Stimulated activated CD8-positive, alpha-beta memory T cell treated with anti-CD3 and anti-CD28 coated beads, Interleukin-4, amount 100 ng/mL, for 1 hour (primary cell): ENCODE measurements at places on chromosomes 4 and X.

GRCh38 chrX:31931225-31931624, 859.4 kb upstream of the FTHL17 start:
- no peak for DNase-seq

DNA sequence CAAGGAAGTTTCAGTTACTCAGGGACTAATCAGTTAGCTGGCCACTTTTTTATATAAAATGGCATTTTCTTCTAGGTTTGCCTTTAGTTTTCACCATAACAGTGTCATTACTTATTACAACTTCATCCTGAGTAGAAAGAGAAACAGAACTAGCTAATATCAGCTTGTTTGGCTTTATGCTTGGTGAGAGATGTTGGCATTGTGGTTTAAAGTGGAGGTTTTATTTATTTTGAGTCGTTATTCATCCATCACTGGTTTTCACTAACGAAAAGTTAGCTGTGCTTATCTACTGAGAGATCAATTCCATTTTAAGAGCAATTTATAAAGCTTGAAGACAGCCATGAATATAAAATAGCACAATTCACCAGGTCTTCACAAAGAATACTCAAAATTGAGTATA, 714.5 kb downstream of the GRID2 start:
- DNase-seq, result no peak

- no peak for DNase-seq
These were observed 17.9 kb upstream of the NSUN7 start for GRCh38 chr4:40731792-40732245.

DNA sequence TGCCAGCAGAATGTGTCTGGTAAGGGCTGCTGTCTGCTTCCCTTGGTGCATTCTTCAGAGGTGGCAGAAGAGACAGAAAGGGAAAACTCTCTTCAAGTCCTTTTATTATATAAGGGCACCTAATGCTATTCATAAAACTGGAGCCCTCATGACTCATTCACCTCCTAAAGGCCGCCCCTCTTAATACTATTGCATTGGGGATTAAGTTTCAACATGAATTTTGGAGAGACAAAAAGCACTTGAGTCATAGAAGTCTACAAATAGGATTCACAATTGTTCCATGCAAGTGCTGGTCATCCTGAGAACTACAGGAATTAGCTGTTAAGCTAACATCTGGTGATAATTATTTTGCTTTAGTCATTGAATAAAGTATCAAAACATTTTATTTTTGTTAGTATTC, 349.5 kb downstream of the HS3ST1 start:
- no peak for DNase-seq

DNA sequence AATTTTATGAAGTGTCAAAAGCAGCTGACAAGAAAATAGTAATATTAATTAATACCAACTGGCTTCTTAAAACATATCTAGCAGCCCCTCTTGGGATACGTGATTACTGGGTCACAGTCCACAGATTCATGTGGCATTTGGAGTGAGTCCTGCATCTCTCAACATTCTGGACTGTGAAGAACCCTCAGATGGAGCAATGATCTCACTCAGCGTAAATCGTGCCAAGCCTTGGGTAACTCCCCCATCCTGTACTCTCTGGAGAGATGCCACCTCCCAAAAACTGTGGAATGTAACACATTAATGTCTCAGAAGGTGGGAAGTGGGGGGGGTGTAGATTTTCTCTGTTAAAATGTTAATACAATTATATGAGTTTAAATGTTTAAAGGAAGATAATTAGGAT, 118.2 kb upstream of the IQCM start:
- no peak for DNase-seq

- DNase-seq, result no peak
These were observed 8.3 kb downstream of the BMP3 start for GRCh38 chr4:81038636-81039350.

- no peak for DNase-seq
These were observed 13.4 kb upstream of the PLCXD1 start for GRCh38 chrX:267771-268261.

DNA sequence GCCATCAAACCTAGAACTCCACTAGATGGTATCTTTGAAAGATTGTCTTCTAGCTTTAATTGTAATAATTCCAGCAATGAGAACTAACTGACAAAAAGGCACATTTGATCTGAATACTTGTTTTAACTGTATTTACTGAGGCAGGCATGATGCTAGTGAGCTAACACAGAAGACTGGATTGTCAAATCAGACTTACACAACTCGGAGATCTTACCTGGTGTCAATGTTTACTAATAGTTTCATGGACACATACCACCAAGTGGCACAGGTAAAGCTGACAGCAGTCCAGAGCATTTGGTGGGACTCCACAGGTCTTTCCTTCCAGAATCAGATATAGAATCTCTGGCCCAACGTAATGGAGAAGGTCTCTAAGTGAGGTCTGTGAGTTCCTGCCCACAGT, 229.9 kb upstream of the BOD1L1 start:
- no peak for DNase-seq

GRCh38 chr4:33911959-33912358, 2332.4 kb downstream of the ARAP2 start:
- DNase-seq, result no peak

- DNase-seq, result no peak
These were observed 589.2 kb upstream of the NR3C2 start for GRCh38 chr4:149031399-149031798.

DNA sequence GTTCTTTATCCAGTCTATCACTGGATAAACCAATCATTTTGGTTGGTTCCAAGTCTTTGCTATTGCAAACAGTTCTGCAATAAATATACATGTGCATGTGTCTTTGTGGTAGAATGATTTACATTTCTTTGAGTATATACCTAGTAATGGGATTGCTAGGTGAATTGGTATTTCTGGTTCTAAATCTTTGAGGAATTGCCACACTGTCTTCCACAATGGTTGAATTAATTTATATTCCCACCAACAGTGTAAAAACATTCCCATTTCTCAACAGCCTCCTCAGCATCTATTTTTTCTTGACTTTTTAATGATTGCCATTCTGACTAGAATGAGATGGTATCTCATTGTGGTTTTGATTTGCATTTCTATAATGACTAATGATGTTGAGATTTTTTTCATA, 791.7 kb upstream of the AGA start:
- DNase-seq, result no peak

GRCh38 chrX:154655786-154656185, 2.4 kb upstream of the CTAG2 start:
- no peak for DNase-seq

DNA sequence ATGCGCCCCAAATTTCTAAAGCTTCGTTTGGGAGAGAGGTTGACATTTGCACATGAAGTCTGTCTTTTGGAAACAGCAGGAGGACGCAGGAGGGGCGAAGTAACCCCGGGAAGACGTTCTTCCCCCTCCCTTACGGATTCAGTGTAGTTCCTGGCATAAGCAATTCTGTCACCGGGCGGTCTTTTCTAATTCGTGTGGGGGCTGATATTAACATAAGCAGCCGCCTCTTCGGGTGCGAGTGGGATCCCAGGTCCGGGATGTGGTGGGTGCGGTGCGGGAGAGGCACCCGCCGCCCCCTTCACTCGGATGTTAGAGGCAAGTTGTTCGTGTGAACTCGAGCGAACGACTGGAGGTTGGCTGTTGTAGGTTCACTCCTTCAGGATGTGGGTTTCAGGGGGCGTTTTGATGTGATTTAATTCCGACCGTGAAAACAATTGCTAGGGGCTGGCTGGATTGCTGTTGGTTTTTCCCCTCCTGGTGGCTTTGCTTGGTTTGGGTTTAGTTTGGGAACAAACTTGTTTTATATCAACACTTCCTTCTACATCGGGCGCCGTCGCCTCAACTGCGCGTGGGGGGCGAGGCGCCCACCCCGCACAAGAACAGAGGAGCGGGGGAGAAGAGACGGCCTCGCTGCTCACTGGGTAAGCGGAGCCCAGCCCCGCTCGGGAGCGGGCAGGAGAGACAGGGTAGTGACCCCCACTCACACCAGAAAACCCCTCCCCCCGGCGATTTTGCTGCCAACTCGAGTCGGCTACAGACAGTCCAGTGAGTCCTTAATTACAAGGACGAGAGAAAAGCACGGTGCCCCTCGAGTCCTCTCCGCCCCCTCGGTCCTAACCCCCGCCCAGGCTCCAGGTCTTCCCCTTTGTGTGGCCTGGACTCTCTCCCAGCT, 2.9 kb upstream of the LEF1 start:
- no peak for DNase-seq

DNA sequence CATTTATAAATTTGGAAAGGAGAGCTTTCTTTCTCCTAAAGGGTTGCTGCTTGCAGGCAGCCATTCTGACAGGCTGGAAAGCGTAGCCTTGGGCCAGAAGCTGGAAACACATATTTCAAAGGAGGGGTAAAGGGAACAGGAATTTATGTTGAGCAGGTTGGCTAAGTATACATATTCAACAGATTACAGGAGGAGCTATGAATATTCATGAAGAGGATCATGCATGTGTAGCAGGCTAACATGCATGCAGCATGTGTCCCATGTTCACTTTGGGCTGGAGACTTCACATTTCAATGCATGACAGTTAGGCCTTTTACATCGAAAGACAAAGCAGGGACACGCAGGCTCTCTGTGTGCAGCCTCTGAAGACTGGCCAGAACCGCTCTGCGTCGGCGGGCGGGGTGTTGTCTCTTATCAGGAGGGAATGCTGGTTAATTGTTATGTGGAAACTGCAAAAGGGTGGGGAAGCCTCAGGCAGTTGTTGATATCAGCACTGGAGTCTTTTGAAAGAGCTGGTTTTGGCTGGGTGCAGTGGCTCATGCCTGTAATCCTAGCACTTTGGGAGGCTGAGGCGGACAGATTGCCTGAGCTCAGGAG, 31.5 kb downstream of the CASP3 start:
- no peak for DNase-seq

GRCh38 chr4:20337261-20337664, 85.6 kb downstream of the SLIT2 start:
- no peak for DNase-seq

GRCh38 chr4:38539501-38539900, 124.5 kb upstream of the KLF3 start:
- DNase-seq, result no peak

DNA sequence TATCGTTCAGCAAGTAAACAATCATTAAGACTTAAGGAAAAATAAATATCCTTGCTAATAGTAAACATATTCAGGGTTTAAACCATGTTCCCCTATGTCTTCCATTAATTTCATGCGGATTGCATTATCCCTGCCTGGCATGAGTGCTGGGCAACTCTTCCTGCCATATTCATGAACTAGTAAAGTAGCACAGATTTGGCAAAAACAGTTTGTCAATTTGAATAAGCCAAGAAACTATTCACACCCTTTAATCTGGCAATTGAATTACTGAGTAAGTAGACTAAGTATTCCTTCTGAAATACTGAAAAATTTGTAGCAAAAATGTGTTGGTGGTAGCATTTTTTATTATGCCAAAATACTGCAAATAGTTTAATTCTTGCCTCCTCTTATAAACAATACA, 512.0 kb downstream of the NLGN4X start:
- DNase-seq, result no peak

- DNase-seq, result no peak
These were observed 30.1 kb upstream of the SCOC start for GRCh38 chr4:140343303-140343702.

DNA sequence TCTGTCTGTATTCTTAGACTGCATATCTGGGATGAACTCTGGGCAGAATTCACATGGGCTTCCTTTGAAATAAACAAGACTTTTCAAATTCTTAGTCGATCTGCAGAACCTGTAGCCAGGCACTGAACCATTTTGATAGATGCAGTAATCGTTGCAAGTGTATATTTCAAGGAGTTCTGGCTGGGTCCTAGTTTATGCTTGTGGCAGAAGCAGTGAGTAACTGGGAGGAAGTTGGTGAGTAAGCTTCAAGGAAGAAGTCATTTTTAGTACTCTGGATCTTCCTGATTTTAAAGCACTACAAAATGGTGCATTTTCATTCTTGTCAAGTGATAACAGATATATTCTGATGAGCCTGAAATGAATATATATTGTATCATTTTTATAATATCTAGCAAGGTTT, 9.5 kb downstream of the HPRT1 start:
- no peak for DNase-seq

GRCh38 chrX:112816908-112817307, 23.7 kb downstream of the AMOT start:
- DNase-seq, result no peak

DNA sequence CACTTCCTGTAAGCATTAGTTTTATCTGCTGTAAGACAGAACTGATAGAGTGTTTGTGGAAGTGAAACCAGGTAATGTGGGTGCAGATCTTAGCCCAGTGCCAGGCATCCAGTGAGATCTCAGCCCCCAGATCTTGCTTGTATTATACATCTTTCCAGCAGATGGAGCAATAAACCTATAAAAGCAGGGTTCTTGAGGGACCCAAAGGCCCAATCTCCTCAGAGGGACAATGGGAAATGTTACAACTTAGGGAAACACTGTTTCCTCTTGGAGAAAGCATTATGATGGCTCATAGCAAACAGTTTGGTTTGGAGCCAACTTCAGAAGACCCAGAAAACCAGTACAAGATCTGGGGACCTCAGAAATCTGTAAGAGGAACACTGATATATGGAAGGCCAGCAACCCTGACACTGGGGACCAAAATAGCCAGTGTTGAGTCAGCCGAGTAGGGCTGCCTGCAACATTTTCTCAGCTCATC, 206.3 kb downstream of the SLC7A11 start:
- DNase-seq, result no peak

DNA sequence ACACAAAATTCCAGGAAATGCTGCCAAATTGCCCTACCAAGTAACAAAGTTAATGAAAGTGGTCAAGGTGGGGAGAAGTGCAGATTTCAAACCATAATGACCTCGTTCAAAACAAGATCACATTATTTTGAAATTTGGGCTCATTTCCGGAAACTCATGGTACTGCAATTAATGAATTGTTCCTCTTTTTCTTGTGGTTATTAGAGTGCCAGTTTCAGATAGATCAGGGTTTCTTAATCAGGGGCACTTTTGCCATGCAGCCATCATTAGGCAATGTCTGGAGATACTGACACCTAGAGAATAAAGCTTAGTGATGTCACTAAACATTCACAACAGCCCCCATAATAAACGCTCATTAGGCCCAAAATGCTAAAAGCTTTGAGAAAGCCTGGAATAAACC, 381.5 kb upstream of the GALNT7 start:
- no peak for DNase-seq

- no peak for DNase-seq
These were observed 46.5 kb downstream of the RAI2 start for GRCh38 chrX:17814557-17814956.

GRCh38 chr4:109939190-109939589, 26.5 kb downstream of the EGF start:
- DNase-seq, result no peak

DNA sequence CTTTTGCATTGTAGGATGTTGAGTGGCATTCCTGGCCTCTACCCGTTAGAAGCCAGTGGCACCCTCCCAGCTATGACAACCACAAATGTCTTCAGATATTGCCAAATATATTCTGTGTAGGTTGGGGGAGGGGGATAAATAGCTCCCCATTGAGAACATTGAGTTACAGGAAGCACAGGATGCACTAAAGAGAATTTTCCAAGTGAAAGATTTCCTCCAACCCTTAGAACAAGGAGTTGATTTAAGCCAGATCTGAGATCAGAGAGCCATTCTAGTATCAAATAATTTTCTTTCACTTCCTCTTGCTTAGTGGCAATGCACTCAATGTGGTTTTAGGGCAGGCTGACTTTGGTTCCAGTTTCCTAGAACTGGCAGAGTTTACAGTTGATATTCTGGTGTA, 436.6 kb downstream of the C4orf33 start:
- no peak for DNase-seq

GRCh38 chrX:115560978-115561604, at the start of gene PLS3:
PLS3 (plus strand) TSS chrX:115561174; CDS start chrX:115610251, 49,077 bp downstream.
- no peak for DNase-seq

- DNase-seq, result no peak
These were observed 150.3 kb upstream of the FAM9B start for GRCh38 chrX:9184211-9184610.
